ENCODE measurements at places on chromosomes 13 and 19. TPM values are rescaled to one million over a fixed set of nuclear protein-coding genes. Genes with fewer than 3 reads are reported as not detected.

- no peak for DNase-seq
These were observed 1.4 kb upstream of the ZNF584 start for GRCh38 chr19:58406818-58407657.

The NR2F6 gene
- polyA plus RNA-seq, result 9.6 TPM

GRCh38 chr13:34886987-34887386, 55.1 kb upstream of the NBEA start:
- no peak for DNase-seq

The ZNF442 gene
- 0.81 TPM for polyA plus RNA-seq

The CYP2A13 gene
- polyA plus RNA-seq, result not detected

- DNase-seq, result no peak
These were observed 12.8 kb downstream of the SHC2 start for GRCh38 chr19:447816-448560.

DNA sequence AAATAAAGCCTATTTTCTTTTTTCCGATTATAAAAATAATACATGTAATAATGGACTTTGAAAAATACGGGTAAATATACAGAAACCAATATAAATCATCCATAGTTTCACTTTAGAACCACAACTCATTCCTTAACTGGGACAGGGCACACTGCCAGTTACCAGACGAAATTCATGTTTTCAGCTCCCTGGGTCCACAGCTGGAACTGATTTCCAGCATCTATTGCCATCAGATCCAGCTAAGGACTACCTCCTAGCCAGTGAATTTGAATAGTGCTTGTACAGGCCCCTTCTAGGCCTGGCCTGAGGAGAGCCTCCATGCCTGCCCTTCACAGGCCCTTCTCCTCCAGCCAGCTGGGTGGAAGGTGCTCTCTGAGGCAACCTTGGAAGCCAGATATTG, 30.0 kb upstream of the ATP12A start:
- peak; percentile 32 for DNase-seq

GRCh38 chr19:611481-611868, 21.8 kb downstream of the HCN2 start:
- peak; percentile 87 for DNase-seq

GRCh38 chr13:100399455-100399854, 189.1 kb downstream of the GGACT start:
- DNase-seq, result no peak

DNA sequence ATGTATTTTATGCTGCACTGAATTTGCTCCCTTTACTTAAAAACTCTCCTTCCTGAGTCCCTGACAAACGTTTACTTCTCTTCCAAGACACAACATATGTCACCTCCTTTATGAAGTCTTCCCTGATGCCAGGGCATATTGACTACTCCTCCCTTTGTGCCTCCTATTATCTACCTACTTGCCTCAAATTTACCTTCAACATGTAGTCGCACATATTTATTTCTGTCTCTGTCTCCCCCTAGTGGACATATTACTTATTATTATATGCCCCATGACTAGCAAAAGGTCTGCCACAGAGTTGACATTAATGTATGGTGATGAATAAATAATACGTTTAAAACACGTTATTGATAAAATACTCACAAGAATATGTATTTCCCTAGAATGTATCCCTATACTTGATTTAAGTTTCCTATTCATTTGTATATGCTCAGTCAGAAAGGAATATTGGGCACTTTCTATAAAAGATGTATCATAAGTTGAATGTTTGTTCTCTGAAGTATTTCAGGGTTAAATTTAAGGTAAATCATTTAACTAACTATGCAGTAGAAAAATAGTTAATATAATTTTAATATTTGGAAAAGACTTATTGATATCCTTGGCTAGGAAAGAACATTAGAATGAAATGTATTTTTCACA, 250.3 kb upstream of the ATXN8OS start:
- peak; percentile 22 for DNase-seq

GRCh38 chr13:52006523-52007245, 4.6 kb downstream of the ATP7B start:
- DNase-seq, result no peak

The ZNF763 gene
- 1.6 TPM for polyA plus RNA-seq

DNA sequence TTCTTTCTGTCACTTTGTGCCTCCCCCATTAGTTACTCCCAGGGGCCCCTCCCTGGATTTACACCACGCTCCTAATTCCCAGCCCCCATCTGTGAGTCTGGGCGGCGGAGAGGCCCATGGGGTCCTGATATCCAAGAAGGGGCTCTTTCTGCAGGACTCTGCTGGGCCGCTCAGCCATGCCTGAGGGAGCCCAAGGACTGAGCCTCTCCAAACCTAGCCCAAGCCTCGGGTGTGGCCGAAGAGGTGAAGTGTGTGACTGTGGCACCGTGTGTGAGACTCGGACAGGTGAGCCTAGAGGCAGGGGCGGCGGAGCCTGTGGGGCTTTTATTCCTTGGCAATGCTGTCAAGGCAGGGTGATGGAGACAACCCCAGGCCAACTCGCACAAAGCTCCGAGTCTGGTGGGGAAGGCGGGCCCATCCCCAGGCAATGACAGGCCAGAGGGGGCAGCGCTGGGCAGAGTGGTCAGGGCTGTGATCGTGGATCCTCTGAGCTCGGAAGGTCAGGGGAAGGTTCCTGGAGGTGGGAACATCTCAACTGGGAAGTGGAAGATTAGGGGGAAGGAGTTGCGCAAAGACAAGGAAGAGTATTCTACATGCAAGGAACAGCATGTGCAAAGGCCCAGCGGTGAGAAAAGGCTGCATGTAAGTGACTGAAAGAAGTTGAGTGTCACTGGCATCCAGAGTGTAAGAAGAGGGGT, 1.6 kb downstream of the PLEKHG2 start:
- DNase-seq, result peak; percentile 40

DNA sequence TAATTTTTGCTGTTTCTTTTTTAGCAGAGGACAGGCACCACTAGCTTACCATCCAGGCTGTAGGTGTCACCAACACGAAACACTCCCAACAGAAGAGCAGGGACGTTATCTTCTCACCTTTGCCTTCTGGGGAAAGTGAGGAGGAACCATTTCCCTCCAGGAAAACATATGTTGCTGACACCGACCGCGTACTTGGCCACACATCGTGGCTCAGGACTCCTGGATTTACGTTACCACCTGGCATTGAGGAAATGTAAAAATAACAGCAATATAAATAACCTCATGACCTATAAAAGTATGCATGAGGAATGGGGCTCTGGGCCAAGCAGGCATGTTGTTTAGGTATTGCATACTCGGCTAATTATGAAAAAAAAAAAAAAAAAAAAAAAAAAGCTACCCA, 525.1 kb downstream of the MYO16 start:
- DNase-seq, result peak; percentile 66

GRCh38 chr13:49927755-49928154, 8.4 kb downstream of the SPRYD7 start:
- peak; percentile 52 for DNase-seq

DNA sequence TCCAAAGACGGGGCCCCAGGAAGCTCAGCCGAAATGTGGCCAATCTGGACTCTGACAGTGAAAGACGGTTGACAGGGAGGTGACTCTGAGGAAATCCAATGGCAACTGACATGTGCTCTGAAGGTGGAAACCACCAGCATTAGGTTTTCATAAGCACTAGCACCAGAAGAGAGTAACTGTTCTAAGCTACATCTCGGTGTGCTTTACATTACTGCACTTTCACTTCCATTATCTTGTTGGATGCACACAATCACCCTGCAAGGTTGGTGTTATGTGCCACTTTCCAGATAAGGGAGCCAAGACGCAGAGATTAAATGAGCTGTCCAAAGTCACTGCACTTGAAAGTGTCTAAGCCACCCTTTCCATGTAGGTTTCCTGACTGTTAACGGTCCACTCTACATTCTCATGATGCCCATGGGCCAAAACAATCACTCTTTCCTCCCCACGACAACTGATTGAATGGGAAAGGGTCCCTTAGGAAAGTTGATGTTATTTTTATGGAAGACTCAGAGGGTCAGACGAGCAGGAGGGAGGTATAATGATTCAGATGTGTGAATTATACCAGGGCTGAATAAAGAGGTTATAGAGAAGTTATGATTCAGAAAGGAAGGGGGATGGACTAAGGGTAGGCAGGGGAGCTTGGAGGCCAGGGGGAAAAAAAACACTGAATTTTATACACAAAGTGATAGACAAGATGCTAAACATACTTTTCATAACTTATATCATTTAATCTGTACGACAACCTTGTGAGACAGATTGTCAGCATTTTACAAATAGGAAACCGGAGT, 52.8 kb downstream of the RUBCNL start:
- no peak for DNase-seq

DNA sequence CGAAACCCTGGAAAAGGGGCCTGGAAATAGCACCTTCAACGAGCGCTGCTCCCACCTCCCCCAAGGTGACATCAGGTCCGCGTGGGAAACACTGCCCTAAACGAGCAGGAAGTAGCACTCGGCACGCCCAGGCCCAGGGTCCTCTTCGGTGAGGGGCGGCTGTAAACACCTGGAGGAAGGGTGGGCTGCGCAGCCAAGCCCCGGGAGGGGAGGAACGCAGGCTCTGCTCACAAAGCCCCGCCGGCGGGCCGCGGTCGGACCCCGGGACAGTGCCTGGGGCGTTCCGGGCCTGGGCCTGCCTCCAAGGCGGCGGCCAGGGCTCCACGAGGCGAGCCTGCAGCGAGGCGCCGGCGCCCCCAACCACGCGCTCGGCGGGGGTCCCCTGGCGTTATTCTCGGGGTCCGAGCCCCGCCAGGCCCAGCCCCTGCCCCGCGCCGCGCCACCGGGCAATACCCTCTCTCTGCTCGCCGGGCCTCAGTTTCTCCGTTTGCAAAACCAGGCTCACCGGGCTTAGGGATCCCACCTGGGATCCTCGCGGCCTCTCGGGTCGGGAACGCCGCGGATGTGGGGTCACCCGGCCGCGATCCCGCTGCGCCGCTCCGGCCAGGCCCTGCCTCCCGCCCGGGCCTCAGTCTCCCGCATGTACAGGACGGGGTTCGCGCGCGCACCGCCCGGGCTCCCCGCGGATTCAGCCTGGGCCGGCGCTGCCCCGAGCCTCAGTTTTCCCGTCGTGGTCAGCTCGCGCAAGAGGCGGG, 630 bp downstream of the RNF126 start:
- DNase-seq, result peak; percentile 51

DNA sequence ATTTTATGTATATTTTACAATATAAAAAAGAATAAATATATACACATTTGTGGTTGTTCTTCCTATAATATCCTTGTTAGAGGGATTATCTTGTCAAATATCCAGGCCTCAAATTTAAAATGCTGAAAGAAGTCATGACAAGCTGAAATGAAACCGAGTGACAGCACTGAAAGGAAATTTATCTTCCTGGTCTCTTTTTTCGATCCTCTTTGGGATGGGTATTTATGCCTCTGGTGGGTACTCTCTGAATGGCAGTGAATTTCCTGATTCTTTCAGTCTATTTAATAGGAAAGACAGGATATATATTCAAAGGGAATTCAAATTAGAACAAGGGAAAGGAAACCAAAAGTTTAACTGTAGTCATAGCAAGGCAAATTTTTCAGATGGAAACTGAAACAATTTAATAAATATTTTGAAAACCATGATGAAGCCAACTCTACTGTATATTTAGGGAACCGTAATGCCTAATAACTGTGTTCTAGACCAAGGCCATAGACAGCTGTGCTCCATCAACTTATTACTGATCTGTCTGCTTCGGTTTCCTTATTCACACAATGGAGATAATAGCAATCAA, 97.9 kb downstream of the DLEU7 start:
- DNase-seq, result no peak

The KLC3 gene
- polyA plus RNA-seq, result 0.09 TPM

The EHD2 gene
- 96.5 TPM for polyA plus RNA-seq

DNA sequence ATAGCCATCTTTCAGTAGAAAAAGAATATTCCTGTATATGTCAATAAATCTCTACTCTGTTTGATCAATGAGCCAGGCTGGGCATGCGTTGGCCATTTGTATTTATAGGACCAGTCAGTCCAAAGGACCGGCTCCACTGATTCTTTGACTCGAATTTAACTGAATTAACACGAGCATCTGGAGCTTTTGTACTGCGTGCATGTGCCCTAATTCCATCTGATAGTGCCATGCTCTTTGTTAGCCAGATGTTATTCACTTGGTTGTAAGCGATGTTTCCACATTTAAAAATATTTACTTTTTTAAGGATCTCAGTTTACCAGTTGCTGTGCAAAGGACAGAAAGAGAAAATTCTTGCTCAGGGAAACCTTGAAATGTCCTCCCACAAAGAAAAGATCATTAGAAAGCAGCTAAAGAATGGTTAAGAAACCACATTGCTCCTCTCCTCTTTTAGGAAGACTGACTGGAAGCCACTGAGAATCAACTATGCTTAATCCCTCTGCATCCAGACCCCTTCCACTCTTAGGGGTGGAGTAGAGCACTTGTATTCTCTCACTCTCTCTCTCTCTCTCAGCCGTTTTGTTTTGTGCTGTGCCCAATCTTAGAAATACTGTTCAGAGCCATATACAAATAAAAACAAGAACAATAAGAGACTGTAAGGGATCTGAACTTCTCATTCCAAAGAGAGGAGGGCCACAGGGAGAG, 165.8 kb downstream of the DCLK1 start:
- no peak for DNase-seq

GRCh38 chr19:57566396-57567265, 7.0 kb upstream of the ZNF550 start:
- DNase-seq, result peak; percentile 54

The LRRC8E gene
- 3.5 TPM for polyA plus RNA-seq

DNA sequence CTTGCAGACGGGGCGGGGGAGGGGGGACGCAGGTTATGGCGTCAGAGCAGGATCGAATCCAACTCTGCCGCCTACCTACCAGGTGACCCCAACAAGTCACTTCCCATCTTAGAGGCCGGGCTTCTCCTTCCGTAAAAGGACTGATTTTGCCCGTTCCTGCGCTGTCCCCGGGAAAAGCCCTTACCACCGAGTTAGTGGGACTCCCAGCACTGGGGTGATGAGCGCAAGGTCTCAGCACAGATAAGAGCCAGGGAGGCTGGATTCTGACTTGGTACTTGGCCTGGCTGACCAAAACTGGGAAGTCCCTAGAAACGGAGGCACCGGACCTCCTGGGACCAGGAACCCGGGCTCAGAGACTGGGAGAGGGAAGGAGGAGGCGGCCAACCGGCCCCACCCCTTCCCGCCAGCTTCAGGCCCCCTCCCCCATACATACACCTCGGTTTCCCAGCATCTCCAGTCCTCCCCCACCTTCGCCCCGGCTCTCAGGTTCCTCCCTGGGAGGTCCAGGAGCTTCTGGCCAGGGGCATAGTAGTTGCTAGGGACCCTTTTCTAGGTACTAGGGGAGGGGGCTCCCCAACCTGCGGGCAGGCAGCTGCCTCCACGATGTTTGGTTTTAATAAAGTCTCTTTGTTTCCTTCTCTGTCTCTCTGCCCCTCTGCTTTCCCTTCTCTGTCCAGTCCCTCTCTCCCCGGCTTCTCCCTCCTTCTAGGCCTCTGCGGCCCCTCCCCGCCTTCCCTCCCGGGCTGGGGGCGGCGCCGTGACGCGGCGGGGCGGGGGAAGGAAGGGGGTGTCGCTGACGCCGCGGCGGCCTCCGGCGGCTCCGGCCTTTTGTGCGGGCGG, at the start of gene GRAMD1A:
Gene GRAMD1A (plus strand): TSS at position 826 of the 840 bp plus-strand sequence. CDS start 156 bp downstream, outside the sequence.
- peak; percentile 84 for DNase-seq

GRCh38 chr13:64164435-64164834, 2748.8 kb upstream of the PCDH20 start:
- no peak for DNase-seq

DNA sequence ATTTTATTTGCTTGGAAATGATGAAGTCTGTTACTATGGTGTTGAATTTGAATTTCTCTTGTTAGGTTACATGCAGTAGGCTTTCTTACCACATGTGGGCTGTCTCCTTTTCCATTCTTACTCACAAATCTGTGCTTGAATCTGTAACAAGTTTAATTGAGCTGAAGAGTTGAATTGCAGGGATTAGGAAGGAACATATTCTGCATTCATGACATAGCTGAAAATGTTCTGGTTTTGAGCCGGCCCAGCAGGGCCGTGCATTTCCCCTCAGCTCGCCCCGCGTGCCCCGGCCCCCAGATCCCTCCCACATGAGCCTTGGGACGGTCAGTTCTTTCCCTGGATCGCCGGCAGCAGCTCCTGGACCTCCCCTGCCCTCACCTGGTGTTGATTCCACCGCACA, 28.1 kb downstream of the TFDP1 start:
- no peak for DNase-seq
